ENCODE measurements at places on chromosomes 11 and 22.

DNA sequence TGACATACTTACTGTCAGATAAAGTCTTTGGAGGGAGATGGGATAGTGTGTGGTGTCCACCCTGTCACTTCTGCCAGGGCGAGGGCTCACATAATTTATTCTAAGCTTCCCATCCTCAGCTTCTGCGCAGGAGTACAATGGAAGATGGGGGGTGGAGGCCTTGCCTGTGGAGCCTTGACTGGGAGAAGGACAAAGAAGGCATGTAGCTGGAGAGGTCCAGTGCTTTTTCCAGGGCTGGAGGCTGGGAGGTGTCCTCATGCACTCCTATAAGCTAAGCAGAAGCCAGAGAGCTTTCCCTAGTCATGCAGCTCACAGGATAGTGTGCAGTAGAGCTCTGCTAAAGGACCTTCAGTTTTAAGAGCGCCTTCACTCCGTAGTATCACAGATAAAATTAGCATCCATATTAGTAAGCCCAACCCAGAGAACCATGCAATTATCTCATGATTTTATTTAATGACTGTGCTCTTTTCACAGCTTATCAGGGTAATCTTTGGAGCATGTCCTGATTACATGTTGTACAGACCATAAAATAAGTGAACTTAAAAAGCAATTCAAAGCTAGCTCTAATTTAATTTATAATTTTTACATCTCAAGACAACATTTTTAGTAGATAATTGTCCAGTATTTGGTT lies 148.3 kb downstream of the TEAD1 start:
- no peak for DNase-seq

GRCh38 chr22:46027211-46028105 lies 50.5 kb upstream of the WNT7B start:
- DNase-seq: no peak

DNA sequence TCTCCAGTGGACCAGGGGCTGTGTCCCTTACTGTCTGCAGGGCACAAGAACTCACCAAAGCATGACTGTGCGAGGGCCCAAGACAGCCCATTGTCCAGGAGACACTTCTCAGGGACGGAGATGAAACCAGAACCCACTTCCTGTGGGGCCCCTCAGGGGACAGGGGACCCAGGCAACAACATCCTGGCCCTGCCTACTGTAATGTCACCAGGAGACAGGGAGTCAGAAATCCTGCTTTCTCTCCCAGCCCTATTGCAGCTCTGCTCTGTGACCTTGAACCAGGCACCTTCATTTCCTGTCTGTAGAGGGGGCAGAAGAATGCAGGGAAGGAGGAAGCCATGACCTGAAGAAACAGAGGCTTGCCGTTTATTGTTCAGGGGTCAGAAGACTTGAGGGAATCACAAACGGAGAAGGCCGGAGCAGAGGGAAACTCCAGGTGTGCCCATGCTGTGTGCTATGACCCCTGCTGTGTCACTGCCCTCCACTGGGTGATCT lies 98.0 kb downstream of the NAT10 start:
- DNase-seq: no peak

DNA sequence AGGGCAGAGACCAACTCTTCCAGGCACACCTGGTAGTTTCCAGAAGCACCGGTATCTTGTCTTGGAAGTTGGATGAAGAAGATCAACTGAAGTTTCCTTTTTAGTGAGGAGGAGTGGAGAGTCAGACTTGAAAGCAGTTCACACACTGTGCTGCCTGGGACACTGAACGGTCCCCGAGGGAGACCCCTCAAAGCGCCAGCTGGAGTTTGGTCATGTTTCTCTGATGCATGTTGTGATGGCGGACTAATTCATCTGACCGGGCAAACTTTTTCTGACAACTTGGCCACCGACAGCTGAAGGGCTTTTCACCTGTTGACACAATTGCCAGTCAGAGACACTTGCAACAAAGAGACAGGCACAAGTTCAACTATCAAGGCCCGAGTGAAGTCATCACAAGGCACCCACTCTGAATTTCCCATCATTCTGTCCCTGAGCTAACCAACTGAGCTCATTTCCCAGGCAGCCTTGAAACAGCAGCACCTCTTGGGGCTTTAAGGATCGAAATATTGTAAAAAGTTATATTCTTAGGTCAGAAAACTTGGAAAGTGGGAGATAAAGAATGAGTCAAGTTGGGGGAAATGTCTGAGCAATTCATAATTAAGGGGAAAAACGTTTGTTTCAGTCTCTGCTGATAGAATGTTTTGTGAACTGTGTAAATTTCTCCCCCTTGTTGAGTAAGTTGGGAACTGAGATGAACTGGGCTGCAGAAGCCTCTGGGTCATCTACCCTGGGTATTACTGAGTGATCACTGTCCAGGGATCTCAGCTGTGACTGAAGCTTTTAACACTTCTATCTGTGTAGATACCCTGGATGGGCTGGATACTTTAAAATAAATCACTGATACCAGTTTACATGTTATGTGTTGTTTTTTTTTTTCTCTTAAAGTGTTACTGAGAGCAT lies 46.2 kb downstream of the WT1 start:
- DNase-seq: no peak

DNA sequence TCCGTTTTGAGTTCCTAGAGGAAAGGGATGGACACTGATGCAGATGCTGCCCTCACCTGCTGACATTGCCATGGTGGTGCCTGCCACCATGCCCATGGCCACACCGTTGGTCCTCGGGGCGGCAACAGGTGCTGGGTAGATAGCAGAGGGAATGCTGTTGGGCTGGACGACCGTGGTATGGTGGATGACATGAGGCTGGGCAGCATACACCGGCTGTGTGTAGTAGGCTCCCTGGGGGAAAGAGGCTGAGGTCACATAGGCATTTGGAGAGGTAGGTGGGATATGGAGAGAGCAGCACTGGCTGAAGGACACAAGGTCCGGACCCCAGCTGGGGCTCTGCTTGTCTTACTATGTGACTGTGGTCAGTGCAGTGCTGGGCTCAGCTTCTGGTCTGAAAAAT lies 33.2 kb downstream of the RELT start:
- peak; percentile 4 for DNase-seq

GRCh38 chr11:124749912-124750311 lies 2.1 kb downstream of the VSIG2 start:
- DNase-seq: no peak

- no peak for DNase-seq
Measured at GRCh38 chr11:24348908-24349307, 147.9 kb upstream of the LUZP2 start.

DNA sequence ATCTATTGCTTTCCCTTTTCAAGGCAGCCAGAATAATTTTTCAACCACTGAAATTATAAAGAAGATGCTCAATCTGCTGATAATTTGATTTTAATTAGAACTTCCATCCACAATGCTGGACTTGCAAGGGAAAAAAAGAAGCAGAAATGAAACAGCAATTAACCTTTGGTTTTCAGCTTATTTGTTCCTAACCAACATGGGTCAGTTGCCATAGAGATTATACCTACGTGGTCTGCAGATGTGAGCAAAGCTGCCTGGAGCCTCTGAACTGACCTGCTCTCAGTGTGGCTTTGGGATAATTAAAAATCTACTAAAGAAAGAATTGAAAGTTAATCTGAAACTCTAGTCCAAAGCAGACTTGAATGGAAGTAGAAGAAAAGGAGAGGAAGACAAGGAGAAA lies 195.7 kb upstream of the API5 start:
- no peak for DNase-seq

DNA sequence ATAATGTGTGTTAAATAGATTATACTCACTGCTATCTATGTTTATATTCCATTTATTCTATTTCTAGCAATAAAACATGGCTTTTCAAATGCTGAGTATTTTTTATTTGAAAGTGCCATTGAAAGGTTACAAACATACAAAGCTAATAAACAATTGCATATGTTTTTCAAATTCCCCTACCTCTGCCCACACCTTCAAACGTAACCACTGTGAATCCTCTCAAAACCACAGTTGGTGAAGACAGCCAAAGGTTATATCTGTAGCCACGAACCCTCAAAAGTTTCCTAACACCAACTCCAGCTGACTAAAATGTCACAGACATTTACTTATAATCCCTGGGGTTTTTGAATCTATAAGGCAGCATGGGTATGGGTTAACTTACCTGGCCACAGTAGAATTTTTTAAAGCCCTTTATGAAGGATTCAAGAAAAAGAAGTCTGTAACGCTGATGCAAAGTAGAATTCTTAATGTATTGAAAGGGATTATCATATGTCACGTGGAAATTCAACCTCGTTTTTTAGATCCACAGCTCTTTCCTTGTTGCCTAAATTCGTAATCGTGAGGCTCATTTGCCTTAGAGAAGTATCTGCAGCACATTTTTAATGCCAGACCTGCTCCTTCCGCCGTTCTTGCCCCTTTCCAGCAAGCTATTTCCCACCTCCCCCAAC lies 122.5 kb upstream of the ZC3H12C start:
- no peak for DNase-seq

DNA sequence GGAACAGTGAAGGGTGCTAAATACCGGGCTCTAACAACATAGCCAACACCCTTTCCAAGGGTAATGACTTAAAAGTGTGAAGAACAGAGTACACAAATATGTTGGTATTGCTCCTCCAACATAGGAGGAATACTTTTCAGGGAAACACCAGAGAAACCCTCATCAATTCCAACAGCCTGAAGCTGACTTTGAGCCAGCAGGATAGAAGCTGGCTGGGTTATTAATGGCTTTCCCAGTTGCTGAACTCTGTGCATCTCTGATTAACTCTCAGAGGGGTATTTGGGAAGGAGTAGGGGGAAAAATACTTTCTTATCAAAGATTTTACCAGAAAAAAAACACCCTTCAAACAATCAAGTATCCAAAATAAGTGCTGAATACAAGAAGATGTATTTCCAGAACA lies 95.6 kb downstream of the AMBRA1 start:
- DNase-seq: no peak

DNA sequence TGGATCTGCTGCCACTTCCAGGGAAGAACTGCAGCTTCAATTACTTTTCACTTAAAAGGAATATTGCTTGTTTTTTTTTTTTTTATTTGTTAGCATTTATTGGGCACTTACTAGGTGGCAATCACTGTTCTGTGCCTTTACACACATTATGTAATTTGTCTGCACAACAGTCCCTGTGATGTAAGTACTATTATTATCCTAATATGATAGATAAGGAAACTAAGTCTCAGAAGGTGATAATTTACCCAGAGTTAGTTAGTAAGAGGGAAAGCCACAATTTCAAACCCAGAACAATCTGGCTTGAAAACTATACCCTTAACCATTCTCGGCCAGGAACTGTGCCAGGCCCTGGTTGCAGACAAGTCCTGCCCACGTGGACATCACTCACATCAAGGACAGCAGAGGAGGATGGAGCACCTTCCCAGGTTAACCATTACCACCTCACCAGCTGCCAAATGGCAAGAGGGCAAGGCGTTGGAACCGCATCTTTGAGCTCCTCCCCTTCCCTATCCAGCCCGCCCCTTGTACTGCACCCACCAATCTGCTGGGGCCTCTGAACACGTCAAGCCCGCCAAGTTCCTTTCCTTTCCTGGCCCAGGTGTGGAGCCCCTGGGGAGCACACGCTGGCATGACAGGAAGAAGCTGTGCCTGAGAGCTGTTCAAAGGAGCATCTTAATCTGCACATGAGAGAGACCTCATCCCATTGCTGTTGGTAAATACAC lies 78.4 kb downstream of the NAV2 start:
- no peak for DNase-seq

GRCh38 chr11:77196961-77197360 lies 68.9 kb downstream of the MYO7A start:
- DNase-seq: no peak

DNA sequence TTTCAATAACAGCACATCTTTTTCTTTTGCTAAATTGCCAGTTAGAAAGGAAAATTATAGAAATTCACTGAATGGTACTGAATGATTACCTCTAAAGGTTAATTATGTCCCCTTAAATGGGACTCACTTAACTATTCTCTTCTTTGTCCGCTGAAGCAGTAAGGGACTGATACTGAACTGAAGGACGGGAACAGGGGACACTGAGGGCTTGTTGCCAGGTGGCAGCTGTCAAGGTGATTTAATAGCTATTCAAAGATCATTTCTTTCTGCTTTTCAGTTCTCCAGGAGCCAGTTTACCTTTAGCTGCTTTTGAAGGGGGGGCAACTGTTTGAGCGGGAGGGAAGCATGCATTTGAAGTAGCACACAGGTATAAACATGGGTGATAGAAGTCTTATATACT lies 325.4 kb upstream of the CCDC90B start:
- DNase-seq: no peak

- DNase-seq: no peak
Measured at GRCh38 chr11:72203163-72203562, 11.2 kb downstream of the FOLR1 start.

DNA sequence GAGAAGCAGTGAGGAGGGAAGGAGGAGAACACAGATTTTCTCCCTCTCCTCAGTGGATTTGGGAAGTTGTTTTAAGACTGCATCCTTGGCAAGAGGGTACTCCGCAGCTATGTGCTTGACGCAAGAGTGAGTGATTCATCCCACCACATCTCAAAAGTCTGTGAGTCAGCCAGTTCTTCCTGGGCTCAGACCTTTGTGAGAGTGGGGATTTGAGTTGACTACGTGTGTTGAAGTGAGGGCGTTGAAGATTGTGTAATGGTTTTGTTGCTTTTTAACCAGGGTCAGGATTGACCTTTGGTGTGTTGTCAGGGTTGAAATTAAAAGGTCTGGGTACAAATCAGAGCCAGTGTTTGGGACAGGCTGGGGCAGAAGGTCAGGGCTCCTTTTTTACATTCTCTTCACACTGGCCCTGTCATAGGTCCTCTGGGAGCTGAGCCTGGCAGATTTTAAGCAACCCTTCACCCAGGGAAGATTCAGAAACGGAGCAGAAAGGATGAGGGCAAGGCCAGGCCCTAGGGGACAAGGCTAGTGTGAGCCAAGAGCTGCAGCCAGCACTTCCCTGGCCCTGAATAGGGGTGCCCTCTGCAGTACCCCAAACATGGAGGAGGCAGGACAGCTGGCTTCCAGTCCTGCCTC lies 4.2 kb upstream of the C11orf86 start:
- DNase-seq: no peak

DNA sequence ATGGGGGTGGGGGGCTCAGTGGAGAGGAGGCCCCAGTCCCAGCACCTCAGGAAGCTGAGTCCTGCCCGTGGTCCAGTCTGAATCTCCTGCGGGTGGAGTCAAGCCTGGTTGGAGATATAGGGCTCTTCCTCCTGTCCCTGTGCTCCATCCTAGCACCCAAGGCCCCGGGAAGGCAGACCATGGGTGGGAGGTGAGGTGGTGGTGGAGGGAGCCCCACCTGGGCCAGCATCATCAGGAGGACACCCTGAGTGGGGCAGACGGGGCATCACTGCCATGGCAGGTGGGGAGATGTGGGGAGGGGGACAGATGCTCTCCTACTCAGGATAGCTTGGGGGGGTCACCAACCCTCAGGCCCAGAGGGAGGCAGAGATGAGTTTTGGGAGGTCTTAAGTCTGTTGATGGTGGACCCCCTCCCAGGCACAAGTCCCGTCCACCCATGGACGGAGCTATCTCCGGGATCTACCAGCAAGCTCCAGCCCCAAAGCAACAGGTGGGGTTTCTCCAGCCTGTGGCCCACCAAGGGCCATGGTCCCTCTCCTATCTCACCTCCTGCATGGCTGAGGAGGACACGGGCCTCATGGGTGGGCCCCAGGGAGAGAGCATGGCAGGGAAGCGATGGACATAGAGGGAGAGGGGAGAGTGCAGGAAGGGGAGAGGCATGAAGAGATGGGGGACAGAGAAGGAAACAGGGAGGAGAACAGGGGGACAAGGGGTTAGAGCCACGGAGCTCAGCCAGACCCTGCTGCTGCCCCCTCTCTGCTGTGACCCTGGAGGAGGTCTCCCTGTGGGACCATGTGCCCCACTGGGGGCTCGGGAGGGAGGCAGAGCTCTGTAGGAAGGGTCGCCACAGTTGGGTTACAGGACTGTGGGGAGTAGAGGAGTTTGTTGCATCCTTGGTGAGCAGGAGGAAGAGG lies 1.3 kb downstream of the MRGPRE start:
- DNase-seq: no peak
